Stimulated activated CD8-positive, alpha-beta memory T cell treated with anti-CD3 and anti-CD28 coated beads, Interleukin-4, amount 100 ng/mL, for 1 hour (primary cell): ENCODE measurements at places on chromosomes 12 and 14.

GRCh38 chr14:59317798-59318505, 129.5 kb downstream of the DAAM1 start:
- DNase-seq: no peak

- no peak for DNase-seq
Measured at GRCh38 chr12:110590806-110591326, 7.7 kb upstream of the PPTC7 start.

DNA sequence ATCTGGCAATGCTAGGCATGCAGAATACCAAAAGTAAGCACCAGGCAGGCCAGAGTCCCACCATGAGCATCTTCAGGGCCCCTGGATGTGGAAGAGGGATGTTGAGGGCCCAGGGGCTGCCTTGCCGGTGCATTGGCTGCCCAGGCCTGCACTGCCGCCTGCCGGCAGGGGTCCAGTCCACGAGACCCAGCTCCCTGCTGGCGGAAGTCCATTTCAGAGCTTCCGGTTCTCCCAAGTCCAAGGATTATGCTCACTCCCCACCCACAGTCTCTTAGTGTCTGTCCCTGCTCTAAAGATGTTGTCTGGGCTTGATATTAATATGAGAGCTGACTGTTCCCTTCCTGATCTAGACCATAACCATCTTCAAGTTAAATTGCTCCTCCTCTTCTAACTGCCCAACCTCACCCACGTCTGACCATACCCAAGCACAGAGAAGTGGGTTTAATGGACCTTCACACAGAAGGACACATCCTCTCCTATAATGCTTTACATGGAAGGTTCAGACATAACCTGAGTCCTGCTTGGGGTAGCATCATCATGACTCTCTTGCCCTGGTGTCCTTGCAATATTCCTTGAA, 117.4 kb downstream of the DAD1 start:
- DNase-seq: no peak

DNA sequence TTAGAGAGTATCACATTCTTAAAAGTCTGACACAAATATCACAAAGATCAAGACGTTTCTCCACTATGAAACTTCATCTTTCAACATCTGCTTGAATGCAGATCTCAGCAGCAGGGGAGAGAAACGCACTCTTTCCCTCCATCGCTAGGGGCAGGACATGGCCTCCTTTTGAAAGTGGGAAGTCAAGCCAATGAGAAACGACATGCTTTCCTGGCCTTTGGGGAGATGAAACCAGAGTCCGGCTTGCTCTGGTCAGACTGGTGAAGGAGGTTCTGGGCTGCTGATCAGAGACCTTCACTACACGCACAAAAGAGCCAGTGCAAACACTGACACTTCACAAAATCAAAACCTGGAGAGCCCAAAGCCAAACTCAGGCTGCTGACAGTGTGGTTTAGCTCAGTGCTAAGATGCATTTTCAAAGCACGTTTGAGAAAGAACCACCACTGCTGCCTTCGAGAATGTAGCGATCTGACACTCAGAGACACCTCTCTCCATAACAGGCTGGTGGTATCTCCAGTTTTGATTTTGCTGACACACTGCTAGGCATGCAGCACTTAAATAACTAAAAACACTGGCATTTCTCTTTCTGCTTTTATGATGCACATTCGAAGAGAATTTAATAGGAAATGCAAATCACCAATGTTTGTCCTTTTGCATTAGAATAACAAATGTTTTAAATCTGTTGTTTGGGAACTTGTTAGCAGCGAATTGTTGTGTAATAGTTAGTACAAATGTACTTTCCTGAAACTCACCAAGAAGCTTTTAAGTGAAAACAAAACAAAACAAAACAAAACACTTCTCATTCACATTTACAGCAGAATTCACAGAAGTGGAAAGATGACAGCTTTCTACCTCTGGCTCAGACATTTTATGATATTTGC, 93.9 kb upstream of the OVCH1 start:
- no peak for DNase-seq

DNA sequence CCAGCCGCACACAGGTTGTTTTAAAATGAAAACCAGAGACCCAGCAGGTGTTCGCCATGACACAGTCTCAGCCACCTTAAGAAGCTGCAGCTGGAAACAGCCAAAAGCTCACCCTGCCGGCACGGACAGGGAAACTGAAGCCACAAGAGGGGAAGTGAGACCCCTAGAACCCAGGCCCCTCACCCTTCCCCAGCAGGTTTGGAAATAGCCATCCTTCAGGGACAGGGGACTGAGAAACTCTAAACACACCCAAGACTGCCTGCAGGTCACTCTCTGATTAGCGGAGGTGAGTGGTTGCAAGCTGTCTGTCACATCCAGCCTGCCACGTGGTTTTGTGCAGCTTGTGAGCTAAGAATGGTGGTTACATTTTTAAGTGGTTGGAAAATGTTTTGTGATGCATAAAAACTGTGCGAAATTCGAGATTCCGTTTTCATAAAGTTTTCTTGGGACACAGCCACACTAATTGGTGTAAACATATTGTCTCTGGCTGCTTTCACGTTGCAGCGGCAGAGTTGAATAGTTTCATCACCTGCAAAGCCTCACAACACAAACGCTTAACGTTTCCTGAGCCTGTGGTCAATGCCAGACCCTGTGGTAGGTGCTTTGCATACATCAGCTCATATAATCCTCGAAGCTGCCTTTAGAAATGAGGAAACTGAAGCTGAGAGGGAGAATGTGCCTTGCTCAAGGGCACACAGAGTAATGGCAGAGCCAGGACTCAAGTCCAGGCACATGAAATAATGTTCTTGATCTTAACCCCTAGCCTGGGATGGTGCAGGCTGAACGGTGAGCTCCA, 1.7 kb upstream of the SELPLG start:
- no peak for DNase-seq

- DNase-seq: no peak
Measured at GRCh38 chr14:66066981-66067776, 419.0 kb upstream of the CCDC196 start.

DNA sequence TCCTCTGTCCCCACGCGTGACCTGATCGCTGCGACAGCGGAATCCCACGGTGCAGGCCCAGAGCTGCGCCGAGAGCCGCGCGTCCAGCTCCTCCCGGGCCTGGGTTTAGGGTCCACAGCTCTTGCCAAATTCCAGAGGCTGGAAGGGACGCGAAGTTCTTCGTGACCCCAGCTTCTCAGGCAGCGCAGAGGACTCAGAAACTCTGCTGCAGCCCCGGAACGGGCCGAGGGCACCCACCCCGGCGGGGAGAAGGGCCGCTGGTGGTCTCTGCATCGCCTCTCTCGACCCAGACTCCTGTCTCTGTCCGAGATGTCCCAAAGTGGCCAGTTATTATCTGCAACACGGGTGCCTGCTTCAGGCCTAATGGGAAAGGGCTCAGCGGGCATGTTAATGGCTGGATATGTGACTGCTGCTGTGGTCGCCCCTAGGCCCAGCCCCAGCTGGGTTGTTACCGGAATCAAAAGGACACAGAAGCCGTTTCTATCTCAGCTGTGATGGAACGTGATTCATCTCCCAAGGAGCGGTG, 236.4 kb downstream of the VRK1 start:
- no peak for DNase-seq

- DNase-seq: no peak
Measured at GRCh38 chr14:96567289-96567899, 65.2 kb downstream of the PAPOLA start.

- DNase-seq: no peak
Measured at GRCh38 chr12:6326316-6327228, 15.3 kb downstream of the TNFRSF1A start.

GRCh38 chr14:69317102-69317755, 57.3 kb downstream of the GALNT16 start:
- DNase-seq: no peak

- no peak for DNase-seq
Measured at GRCh38 chr14:92004062-92004461, 35.8 kb downstream of the TRIP11 start.

DNA sequence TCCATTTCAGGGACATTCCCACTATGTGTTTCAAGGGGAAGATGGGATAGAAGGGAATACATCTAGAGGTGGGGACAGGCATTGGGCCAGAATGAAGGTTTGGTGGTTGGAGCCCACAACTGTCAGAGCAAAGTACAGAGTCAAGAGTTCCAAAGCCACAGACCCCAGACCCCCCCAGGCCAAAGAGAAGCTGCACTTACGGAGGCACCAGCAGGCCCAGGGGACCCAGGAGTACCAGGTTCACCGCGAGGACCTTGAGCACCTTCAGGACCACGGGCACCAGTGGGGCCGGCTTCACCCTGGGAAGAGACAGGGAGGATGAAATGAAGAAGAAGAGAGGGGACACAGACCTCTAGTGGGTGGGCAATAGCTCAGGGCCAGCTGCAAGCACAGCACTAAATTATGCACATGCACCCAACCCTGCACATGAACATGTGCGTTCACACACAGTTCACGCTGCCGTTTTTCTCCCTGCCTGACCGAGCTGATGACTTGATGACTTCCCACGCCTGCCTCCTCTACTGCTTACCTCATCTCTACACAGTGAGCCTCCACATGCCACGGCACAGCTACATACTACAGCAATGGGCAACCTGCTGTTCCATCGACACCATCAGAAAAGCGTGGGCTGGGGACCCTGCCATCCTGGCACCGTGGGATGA, 16.7 kb downstream of the COL2A1 start:
- no peak for DNase-seq

GRCh38 chr12:43069768-43070221, 480.2 kb upstream of the PRICKLE1 start:
- no peak for DNase-seq
